CD4-positive, alpha-beta T cell treated with Interferon alpha-2 for 1 hour (primary cell): ENCODE measurements at places on chromosomes 12 and 14.
A peak's percentile ranks its signal among the peaks of the same experiment; 100 is the strongest.

DNA sequence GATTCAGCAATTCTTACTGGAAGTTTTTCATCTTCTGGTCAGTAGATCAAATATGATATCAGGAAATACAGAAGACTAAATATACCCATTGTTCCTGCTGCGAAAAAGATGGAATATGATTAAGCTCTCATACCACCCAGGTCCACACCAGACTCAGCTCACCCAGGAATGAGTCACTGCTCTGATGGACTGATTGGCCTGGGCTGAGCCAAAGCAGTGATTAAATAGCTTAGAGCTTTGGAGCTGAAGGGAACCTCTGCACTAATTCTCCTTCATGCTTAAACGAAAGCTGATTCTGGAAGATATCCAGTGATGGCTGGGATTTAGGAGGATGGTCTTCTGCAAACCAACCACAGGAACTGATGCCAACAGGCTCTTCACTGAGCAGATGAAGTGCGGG, 62.0 kb upstream of the SYT1 start:
- DNase-seq: no peak

DNA sequence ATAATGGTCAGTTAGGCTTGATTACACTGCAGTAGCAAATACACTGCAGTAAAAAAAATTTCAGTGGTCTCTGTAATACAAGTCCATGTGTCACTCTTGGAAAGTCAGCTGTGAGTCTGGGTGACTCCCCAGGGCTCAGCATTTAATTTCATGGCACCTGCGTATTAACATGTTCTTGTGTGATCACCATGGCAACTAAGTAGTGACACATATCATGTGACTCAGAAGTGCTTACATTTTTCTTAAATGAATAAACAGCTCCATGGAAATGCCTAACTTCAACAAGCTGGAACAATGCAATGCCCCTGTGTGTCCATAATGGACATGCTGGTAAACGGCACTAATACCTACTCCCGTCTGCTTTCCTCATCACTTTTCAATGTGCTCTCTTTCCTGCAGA, 88.5 kb upstream of the ANO4 start:
- DNase-seq: no peak

GRCh38 chr14:50920482-50921230, 23.6 kb downstream of the PYGL start:
- no peak for DNase-seq

DNA sequence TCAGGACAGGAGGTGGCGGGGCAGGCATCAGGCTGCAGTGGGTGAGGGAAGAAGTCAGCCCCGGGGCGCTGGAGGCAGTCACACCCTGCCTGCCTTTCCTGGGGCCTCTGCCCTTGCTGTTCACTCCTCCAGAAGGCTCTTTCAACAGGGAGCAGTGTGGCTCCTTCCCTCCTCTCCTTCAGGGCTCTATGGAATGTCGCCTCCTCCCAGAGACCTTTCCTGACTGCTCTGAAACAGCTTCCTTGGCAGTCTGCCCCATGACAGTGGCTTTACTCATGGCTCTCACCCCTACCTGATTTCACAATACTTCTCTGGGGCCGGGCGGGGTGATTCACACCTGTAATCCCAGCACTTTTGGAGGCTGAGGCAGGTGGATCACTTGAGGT, 7.1 kb downstream of the RHOF start:
- DNase-seq: peak; percentile 47

DNA sequence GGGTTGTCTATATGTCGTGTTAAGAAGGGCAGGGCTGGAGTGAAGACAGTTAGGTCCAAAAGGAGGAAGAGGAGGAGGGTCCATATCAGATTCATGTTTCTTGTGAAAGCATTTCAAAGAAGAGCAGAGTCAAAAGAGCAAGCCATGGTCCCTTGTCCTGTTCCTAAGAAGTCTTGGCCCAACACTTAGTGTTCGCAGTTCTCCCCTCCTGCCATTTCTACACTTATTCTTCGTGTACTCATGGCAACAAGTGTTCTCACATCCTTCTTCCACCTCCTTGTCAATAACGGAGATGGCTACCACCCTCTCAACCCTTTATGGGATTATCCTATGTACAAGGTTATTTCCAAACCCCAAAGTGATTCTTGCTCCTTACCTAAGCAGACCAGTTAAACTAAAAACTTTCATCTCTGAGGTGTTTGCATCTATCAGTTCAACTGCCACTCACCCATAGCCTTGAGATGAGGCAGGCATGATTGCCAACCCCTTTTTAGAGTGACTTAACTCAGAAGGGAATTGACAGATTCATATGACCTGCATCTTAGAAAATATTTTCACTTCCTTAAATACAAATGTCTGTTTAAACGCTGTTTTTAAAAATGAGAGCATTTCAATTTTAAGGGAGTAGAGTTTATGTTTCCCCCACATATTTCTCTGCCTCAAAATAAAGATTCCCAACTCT, 19.8 kb upstream of the RNASE2 start:
- no peak for DNase-seq

DNA sequence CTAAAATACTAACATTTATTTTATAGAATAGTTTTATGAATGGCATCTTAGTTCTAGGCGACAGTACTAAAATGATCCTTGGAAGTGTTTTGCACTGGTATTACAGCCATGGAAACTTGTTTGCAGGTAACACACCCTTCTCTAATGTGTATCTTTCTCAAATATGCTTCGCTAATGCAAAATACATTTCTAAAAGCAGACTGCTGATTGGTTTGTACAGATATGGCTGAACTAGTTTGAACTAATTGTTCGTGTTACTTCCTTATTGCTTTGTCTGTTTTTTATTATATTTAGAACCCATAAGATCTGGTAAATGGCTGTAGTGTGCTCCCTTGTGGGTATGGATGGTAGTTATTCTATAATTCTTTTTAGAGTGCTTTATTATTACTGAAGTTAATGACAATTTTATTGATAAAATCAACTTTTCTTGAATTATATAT, 53.0 kb downstream of the ATF7IP start:
- no peak for DNase-seq

- DNase-seq: no peak
Observed at GRCh38 chr14:73696466-73697400, 17.5 kb downstream of the PNMA1 start.

DNA sequence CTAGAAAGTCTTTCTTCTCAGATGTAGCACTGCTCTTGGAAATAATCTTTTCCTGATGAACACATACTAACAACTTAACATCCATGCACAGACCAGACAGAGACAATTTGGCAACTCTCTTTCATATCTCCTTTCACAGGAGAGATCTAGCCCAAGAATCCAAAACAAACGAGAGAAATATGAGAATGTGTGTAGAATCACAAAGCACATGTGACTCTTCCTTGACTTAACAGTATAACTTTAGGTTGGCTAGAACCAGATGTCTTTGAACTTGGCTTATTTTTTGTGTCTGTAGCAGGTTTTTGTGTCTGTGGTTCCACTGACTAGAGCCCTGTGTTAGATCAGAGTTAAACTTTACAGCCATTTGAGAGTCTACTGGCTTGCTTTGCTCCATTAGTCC, 114.2 kb downstream of the STXBP6 start:
- no peak for DNase-seq

- no peak for DNase-seq
Observed at GRCh38 chr12:123643911-123644310, 10.3 kb downstream of the GTF2H3 start.

DNA sequence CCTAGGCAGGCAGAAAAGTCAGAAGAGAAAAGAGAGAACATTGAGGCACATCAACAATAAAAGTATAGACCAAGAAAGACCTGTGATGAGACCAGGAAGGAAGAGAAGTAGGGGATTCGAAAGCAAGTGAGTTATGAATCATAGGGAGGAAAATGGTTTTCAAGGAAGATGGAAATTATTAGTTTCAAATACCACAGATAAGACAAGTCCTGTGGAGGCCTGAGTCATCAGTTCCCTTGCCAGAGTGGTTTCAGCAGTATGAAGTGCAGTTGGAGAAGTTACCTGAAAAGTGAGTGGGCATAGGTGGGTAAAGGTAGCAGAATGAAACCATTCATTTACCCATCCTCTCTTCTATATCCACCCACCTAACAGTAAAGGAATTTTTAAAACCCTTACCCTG, 25.2 kb upstream of the TSPAN8 start:
- no peak for DNase-seq

DNA sequence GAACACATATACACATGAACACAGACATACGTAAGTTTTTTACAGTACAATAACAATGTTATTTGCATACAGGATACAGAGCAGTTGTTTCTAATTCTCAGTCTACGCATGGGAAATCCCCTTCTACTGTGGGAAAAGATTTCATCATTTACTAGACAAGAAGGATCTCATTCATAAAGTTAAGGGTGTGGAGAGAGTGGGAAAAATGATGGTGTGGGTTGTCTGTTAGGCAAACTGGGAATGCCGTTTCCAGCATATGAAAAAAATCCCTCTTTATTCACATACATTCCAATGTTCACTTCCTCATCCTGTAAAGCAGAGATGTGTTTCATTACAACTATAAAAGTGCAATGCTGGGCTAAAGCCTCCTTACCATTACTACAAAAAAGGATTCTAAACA, 120.9 kb downstream of the SINHCAF start:
- DNase-seq: no peak

- no peak for DNase-seq
Observed at GRCh38 chr12:79844693-79845092, 90.2 kb downstream of the PPP1R12A start.

- no peak for DNase-seq
Observed at GRCh38 chr12:34294671-34295365, 272.5 kb downstream of the ALG10 start.

GRCh38 chr12:57460468-57460784, 841 bp downstream of the GLI1 start:
- DNase-seq: no peak

GRCh38 chr14:74979029-74979428, 23.6 kb upstream of the PGF start:
- no peak for DNase-seq

DNA sequence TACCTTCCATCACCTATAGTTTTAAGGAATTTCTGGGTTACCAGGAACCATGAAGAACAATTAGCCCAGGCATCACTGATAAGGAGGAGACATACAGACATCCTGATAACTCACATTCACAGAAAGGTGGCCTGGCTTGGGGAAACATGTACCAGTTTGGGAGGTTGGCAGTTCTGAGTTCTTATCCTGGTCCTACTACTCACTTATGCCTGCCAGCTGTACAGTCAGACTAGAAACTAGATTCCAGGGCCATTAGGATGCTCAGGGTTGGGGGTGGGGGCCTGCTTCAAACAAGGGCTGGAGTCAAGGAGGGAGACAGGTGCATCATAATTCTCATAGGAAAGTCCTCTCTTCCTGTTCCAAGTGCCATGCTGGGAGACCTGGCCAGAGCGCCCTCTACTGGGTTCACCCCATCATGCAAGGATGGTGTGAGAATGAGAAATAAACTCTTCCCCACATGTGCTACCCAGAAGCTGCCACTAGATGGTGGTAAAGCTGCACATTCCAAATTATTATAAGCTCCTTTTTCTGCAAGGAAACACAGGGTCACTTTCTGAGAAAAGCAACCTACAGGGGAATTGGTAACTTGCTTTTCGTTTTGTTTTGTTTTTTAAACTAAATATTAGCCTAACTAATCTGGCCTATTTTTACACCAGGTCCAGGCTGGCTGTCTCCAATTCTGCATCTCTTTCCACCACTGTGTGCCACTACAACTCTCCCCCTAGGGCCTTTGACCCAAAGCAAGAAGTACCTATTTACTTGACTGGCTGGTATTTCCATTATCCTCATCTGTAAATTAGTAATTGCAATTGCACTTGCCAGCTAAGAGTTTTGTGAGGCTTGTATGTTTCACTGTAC, 14.5 kb downstream of the OAS2 start:
- peak; percentile 74 for DNase-seq

GRCh38 chr12:56110571-56110970, 5.9 kb upstream of the RPL41 start:
- no peak for DNase-seq

- DNase-seq: no peak
Observed at GRCh38 chr12:124130691-124131591, 157.9 kb downstream of the ZNF664 start.

- no peak for DNase-seq
Observed at GRCh38 chr14:39860596-39861228, 428.5 kb upstream of the FBXO33 start.

GRCh38 chr14:73289308-73289707, 52.0 kb downstream of the PAPLN start:
- DNase-seq: no peak
